ENCODE measurements at places on chromosomes 3 and 15.

DNA sequence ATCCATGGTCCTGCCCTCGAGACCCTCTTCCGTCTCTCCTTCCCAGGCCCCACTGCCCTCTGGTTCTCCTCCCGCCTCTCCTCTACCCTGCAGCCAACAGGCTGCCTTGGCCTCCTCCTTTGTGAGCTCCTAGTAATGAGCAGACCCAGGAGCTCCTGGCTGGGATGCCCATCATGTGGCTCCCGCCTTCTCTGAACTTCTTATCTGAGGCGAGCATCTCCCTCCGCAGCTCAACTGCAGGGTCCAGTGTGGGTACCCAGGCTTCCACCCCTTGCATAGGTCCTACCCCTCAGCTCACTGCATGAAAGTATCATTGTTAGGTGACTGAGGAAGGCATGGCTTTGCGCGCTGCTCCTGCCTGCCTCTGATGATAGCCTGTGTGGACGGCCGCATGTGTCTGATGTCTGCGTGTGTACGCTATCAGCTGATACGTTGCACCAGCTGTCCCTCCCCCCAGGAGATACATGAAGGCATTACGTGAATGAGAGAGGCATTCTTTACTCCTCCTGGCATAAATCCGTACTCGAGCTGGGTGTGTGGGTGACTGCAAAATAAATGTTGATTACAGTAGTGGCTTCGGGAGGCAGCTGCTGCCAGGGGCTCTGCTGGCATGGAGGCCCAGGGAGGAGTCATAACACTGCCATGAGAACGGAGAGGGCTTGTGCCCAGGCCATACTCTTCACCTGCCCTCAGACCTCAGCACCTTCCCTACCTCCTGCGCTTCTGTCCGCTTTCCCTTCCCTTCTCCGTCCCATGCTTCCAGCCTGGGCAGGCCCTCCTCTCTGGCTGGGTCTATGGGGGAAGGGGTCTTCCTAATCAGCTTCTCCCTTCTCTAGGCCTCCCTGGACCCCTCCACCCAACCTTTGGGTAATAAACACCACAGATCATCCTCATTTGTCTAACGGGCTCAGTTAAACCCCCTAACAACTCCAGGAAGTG lies 48.8 kb downstream of the ZNF710 start:
- DNase-seq: no peak

- DNase-seq: no peak
These were observed 60.9 kb upstream of the ZNF280D start for GRCh38 chr15:56794165-56794552.

DNA sequence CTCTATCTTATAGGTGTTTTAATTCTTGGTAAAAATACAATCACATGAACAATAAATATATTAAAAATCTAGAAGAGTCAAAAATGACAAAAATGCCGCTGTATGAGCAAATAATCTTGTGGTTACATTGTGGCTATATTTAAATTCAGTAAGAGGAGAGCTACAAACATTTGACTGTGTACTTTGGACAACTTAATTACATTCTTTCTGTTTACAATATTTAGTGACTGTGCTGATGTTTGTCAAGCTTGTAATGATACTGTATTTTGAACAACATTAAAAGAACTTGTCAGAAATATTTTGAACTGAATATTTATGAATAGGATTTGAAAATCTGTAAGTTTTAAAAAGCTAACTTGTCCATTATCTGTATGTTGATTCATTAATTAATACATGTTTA lies 598.3 kb downstream of the SI start:
- DNase-seq: no peak

- DNase-seq: no peak
These were observed 17.1 kb downstream of the LMOD3 start for GRCh38 chr3:69105320-69105719.

DNA sequence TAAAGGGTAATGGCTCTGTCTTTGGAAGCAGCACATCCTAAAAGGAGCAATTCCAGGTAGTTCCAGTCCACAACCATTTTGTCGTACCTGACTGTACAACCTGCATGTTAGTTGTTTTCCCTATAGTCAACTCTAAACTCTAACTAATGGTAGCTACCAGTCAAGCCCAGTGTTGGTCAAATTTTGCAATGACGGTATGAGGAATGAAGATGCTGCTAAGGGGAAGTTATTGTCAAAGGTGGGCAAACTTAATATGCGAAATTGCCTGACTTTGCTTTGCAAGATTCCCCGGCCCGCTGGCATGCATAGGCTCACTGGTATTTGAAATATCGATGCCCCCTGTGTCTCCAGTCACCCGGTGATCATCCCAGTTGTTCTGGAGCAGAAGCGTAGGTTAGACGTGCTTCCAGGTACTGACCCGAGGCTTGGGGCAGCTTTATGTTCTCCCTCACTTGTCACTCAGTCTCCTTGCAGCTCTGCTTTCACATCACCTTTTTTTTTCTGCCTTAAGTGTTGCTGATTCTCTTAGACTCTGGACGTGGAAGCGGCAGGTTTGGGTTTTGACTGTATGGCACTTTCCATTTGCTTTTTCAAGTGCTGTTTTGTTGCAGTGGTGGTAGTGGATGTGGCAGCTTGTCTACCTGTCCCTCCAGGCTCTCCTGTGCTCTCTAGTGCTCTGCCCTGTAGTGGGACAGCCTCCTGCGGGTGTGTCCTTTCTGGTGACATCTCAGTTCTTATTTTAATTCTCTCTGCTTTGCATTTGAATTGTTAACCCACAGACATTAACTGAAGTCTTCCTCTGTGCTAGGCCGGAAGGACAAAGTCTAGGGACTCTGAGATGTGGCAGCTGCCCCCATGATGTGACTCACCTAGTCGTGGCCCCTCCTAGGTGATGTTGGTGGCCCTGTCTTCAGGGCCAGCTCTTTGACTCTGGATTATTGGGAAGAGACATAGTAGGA lies 95.8 kb upstream of the UMPS start:
- no peak for DNase-seq

- DNase-seq: no peak
These were observed 41.6 kb upstream of the IL20RB start for GRCh38 chr3:136916223-136916622.

DNA sequence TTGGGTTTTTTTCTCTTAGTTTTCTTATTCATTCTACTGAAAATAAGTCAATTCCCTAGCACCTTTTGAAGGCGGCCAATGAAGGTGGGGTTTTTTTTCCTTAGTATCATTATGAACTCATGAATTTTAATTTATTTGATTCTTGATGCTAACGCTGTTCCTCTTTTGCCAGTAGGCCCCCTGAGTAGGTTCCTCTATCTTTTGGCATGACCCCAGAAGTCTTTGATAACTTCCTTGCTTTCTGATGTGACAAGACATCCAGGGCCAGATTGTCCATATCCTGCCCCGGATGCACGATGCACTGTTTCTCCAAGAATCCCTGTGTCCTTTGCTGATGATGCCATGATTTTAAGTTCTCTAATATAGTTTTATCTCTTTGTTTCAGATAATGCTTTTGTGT lies 20.6 kb downstream of the LRRK1 start:
- DNase-seq: no peak

- DNase-seq: no peak
These were observed 75.6 kb upstream of the ANKRD34C start for GRCh38 chr15:79206940-79207339.

- peak; percentile 28 for DNase-seq
These were observed 68.3 kb upstream of the TBC1D5 start for GRCh38 chr3:17810759-17811158.

DNA sequence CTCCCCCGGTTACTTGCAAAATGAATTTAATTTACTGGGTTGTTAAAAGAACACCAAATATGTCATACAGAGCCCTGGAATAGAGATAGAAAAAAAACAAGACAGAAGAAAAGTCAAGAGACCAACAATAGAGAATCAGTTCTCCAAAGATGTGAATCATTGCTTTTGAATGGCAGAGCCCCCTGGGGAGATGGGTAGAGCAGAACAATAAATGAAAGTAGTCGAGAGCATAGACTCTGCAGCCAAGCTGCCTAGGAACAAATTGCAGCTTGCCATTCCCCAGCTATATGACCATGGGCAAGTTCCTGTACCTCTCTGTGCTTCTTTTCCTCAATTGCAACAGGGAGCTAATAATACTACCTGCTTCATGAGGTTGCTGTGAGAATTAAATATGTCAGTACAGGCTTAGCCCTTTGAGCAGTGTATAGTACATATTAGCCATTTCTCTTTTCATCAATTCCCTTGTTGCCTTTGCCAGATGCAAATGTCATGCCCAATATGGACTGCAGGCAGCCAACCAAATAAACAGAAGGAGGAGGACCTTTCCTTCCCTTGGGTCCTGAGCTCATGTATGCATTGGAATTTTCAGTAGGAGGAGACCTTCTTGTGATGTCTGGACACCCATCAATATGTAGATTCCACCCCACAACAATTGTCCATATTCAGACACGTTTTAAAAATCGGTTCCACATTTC lies 25.0 kb upstream of the BFSP2 start:
- DNase-seq: no peak

GRCh38 chr3:78906245-78906644 lies 861.6 kb downstream of the ROBO1 start:
- no peak for DNase-seq

DNA sequence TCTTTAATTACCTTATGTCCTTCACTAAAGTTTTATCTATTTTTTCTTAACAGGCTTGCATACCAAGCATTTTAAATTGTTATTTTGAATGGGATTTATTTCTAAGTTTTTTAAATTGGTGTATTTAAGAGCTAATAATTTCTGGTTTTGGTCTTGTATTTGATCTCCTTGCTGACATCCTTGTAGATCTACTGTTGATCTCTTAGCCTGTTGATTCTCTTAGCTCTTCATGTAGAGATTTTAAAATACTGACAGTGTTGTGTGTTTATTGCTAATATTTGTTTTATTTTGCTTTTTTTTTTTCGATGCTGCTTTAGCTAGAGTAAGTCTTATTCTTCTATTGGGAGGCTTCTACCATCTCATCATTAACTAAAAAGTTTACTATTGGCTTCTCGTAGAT lies 65.5 kb downstream of the PLCL2 start:
- no peak for DNase-seq

- DNase-seq: no peak
These were observed 15.3 kb downstream of the SYNM start for GRCh38 chr15:99120050-99120777.

DNA sequence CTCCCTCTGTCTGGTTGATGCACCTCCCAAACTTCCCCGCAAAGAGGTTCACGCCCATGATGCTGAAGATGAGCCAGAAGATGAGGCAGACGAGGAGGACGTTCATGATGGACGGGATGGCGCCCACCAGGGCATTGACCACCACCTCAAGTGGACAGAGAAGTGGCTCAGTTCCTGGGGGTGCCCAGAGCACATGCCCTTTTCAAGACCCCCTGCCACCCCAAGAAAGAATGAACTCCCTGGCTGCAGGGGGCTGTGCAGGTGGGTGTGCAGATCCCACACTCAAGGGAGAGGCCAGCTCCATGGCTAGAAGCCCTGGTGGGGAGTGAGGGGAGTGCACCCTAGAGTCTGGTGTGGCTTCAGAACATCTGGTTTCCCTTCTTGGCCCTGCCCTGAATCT lies 64.1 kb downstream of the EXOG start:
- DNase-seq: no peak

- peak; percentile 36 for DNase-seq
These were observed 692 bp downstream of the UBE2E2 start for GRCh38 chr3:23203708-23204330.

DNA sequence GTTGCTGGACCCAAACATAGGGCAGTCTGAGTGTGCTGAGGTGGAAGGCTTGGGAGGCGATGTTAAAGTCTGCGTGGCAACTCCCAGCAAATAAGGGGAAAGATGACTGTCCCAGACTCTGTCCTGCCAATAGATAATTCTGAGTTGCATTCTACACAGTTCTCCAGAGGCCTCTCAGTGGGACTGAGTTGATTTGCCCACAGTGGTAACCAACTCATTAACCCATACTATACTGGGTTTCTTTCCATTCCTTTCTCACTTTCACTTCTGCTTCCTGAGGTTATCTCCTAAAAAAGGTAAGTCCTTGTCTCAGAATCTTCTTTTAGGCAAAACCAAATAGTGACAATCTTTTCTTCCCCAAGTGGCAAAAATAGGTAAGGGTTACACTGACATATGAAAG lies 549.9 kb upstream of the DPPA4 start:
- no peak for DNase-seq

DNA sequence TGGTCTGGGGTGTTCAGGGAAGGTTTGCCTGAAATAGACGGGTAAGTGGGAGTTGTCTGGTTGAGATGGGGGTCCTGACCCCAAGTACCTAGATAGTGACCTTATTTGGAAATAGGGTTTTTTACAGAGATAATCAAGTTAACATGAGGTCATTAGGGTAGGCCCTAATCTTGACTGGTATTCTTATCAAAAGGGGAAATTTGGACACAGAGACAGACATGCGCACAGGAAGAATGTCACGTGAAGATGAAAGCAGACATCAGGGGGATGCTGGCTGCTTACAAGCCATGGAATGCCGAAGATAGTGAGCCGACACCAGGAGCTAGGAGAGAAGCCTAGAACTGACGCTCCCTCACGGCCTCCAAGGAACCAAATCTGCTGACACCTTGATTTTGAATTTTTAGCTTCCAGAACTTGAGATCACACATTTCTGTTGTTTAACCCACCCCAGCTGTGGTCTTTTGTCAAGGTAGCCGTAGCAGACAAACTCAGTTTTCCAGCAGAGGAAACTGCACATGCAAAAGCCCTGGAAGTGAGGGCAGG lies 17.1 kb downstream of the BHLHE40 start:
- DNase-seq: no peak

DNA sequence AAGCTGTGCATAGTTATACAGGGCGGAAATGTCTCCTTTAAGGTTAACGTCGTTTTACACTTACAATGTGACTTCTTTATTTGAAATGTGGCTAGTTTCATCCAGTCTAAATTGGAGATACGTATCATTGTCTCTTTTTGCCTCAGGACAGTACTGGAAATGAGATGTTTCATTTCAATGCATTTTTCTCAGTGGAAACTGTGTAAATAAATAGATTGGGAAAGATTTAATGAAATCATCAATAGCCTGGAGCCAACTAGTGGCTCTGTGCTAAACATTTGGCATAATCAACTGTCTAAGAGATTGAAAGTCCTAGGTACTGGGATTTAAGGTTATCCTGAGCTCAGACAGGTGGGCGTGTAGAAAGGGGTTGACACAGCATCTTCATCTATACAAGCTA lies 691.5 kb upstream of the CCDC54 start:
- no peak for DNase-seq
